ENCODE measurements at places on chromosomes 13 and 19.
A peak's percentile ranks its signal among the peaks of the same experiment; 100 is the strongest.

DNA sequence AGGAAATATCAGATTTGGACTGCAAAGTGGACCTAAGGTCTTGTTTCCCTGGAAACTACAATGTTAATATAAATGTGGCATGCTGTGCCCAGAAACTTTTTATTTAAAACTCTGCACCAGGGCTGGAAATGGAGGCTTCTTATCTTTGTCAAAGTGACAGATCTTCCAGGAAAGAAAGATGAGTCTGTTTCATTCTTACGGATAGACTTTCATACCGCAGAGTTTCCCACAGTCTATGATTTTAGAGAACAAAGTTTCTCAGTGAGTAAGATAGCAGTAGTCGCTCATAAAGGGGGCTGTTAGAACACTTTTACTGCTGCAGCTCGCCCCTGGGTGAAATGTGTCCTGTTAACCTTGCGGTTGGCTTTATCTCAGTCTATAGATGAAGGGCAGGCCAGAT lies 6.7 kb downstream of the CLEC11A start:
- DNase-seq = no peak

DNA sequence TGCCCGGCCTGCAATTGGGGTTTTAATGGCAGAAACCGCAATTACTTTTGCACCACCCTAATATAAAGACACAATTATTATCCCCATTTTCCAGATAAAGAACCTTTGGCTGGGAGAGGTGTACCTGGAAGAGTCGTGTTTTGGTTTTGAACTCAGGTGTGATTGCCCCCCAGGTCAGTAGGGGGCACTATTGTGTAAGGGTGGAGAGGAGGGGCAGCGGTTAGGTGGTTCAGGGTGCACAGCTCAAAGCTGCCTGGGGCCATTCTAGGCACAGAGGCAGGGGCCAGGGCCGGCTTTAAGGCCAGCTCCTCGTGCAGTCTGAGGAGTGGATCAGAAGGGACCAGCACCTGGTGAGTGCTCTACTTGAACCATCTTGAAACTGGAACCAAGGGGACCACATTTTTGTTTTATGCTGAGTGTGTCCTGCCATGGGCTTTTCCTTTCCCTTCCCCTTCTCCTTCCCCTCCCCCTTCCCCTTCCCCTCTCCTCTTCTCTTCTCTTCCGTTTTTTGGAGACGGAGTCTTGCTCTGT lies 5.8 kb upstream of the FCGRT start:
- no peak for DNase-seq

DNA sequence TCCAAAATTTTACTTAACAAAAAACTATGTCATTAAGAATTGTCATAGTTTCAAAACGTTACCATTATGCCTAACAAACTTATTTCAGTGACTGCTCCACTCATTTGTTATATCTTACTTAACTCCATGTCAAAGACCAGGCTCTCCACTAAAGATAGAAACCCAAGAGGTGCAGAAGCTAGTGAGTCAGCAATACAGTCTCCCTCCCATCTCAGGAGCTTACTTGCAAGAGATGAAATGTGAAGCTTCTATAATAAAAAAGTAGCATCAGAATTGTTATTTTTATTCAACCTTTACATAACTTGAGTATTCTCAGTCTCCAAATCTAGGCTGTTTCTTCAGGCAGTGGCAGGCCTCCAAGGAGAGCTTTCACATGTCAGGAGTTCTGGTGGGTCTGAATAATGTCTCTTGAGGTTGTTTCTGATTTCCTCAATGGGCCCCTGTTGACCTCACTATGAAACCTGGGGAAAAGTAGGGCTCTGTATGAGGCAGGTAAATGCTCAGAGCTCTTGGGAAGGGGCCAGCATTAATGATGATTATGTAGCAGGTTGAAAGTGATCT lies 242.0 kb downstream of the NDFIP2 start:
- DNase-seq = no peak

GRCh38 chr13:75511051-75511625 lies 26.5 kb downstream of the COMMD6 start:
- DNase-seq = no peak

- DNase-seq = no peak
Measured at GRCh38 chr13:34124666-34125306, 306.8 kb downstream of the RFC3 start.

GRCh38 chr19:35373492-35373891 lies 2.6 kb downstream of the GPR42 start:
- no peak for DNase-seq

DNA sequence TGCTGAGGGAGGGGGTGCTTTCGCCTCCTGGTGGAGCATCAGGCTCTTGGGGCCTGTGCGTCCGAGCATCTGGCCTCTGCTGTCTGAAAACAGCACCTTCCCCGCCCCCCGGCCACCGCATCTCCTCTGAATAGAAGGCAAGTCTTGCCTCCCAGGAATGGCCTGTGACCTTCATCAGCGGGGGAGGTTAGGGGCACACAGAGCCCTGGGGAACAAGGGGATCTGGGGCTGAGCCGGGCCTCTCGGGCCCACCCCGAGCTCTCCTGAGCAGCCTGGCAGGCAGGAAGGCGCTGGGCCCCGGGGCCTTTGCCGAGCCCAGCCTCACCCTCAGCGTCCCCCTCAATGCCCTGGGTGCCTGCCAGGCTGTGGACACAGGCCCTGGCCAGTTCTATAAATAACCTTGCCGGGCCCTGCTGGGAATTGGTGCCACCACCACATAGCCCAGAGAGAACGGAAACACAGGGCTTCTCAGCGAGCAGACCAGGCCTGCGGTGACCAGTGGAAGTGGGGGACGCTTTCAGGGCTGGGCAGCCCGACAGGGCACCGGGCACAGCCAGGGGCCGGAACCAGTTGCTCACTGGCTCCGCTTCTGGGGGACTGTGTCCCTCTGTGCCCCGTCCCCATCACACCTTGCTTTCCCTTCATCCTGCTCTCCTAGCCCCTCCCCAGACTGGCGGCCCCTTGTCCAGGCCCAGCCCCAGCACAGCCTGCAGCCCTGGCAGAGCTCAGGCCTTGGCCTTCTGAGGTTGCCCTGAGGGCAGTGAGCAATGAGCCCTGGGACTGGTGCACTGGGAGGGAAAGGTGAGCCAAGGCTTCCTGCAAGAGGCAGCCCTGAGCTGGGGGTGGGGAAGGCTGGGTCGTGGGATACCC lies 9.5 kb downstream of the STK11 start:
- no peak for DNase-seq

DNA sequence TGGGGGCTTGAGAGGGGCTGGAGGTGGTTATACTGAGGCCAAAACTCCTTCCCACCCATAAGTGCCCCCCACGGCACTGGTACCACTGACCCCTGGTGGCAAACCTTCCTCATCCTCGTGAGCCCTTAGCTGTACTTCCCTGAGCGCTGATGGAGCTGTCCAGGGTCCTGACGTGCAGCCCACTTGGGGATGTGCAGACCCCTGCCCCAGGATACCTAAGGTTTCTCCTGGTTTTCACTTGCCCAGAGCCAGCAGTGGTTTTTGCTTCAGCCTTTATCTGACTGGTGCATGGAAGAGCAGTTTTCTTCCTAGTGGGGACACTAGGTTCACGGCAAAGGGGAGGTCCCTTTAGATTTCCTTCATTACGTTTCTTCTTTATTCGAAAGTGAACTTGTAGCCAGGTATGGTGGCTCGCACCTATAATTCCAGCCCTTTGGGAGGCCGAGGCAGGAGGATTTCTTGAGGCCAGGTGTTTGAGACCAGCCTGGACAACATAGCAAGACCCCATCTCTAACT lies 28.7 kb upstream of the KCTD15 start:
- DNase-seq = peak; percentile 70

- DNase-seq = peak; percentile 92
Measured at GRCh38 chr13:113001241-113002140, 32.5 kb downstream of the MCF2L start.

- DNase-seq = no peak
Measured at GRCh38 chr13:57878291-57878690, 246.7 kb downstream of the PCDH17 start.

All from lung (tissue), 17 donors.